Stimulated activated CD8-positive, alpha-beta memory T cell treated with anti-CD3 and anti-CD28 coated beads, Interleukin-4, amount 100 ng/mL, for 24 hours (primary cell): ENCODE measurements at places on chromosomes 5 and 9.

- peak; percentile 41 for DNase-seq
Observed at GRCh38 chr5:160506006-160507004, 84.7 kb downstream of the PTTG1 start.

- DNase-seq, result no peak
Observed at GRCh38 chr5:148011398-148012137, 52.2 kb upstream of the SPINK5 start.

DNA sequence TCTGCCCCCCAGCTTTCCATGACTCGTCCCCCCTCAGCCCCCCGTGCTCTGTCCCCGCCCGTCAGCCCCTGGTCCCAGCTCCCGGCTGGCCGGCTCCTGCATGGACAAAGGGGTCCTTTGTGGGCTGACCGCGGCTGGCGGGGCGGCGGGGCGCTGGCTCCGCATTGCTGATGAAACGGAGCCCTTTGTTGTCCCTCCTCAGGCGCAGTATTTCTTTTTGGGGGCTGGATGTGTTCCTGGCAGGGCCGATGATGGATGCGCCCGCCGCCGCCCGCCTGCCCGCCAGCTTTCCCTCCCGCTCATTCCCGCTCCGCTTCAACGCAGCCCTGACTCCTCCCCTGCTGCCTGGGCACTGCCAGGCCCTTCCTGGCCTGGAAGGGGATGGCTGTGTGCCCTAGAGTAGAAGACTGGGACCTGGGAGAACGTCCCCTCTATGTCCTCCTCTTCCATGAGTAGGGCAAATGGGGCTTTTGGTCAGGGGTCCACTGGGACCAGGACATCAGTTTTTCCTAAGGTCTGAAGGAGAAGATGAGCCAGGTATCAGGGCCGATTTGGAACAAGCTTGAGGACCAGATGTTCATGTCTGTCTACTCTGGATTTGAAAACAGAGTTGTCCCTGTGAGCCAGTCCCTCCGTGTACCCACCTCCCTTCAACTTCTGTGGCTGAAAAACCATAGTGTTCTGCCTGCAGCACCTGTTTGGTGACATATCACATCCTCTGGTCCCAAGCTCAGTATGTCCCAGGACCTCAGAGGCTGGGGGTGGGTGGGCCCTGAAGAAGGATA is 29.0 kb downstream of the CXXC5 start:
- DNase-seq, result no peak

DNA sequence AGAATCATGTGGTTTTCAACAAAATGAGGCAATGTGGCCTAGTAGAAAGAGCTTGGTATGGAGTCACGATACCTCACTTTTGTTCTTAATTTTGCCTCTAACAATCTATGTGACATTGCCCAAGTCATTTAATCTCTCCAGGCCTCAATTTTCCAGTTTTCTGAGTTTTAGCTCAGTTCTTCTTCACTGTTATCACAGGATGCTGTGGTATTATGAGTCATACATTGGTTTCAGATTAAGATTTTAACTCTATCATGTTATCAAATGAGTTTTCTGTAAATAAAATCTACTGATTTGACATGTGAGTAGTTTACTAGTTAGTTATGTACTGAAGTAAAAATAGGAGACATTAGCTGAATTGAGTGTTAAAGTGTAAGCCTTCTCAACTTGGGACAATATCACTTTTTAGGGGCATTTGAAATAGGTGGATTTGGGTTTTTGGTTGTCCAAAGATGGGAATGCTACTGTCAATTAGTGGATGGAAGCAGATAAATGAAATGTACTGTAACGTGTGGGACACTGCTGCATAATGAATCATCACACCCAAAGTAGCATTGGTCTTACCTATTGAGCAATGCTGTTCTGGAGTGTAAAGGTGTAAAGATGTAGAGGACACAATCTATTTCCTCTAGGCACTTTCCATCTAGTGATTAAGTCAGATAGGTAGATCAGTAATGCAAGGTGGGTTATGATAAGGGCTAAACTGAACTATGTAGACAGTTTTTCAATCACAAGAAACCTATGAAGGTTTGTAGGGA is 73.3 kb downstream of the NNT start:
- DNase-seq, result no peak

DNA sequence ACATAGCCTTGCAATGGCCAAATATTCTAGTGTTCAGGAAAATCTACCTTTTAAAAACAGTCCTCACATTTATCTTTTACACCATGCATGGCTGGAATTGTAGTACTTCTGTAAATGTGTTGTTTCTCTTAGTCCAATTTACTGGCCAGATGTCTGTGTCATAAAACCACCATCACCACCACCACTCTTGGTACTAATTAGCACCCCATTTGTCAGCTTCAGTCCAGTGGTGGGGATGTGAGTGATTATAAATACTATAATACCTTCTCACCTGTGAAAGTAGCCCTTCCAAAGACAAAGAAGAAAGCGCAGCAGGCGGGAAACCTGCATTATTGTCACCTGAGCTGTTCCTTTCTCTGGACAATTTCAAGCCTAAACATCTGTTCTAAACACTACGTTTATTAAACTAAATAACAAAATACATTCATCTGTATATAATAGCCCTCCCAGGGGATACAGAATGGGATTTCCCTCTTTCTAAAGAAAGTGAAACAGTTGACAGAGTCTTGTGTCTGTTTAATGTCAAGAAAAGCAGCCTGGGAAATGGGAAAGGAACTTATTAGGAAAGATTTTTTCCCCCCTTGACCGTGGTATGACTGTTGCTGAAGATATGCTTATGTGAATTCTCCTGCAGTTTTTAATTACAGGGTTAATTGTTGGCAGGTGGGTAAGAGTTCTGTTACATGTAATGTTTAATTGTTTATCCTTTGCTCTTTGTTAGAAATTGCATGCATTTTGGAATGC is 144.5 kb upstream of the NUDT12 start:
- no peak for DNase-seq

DNA sequence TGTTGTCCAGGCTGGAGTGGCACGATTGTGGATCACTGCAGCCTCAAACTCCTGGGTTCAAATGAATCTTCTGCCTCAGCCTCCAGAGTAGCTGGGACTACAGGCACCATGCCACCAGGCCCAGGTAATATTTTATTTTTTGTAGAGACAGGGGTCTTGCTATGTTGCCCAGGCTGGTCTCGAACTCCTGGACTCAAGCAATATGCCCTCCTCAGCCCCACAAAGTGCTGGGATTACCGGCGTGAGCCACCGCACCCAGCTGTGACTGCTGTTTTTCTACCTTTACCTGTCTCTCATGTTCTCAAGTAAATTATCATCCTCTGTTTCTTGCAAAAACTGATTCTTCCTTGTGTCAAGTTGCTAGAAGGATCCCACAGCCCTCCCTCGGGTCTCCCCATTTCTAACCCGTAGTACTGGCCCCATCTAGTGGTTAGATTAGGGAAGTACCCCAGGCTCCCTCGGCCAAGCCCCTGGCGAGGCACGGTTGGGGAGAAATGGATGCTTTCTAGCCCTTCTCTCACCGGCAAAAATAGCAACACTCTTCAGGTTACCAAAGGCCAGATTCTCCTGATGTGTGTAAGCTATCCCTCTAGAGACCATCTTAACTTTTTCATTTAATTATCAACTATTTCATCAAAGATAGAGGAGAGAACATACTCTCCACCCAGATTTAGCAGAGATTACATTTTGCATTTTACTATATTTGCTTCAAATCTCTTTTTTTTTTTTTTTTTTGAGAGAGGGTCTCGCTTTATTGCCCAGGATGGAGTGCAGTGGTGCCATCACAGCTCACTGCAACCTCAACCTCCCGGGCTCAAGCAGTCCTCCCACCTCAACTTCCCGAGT is 19.2 kb upstream of the TOR1B start:
- peak; percentile 57 for DNase-seq

DNA sequence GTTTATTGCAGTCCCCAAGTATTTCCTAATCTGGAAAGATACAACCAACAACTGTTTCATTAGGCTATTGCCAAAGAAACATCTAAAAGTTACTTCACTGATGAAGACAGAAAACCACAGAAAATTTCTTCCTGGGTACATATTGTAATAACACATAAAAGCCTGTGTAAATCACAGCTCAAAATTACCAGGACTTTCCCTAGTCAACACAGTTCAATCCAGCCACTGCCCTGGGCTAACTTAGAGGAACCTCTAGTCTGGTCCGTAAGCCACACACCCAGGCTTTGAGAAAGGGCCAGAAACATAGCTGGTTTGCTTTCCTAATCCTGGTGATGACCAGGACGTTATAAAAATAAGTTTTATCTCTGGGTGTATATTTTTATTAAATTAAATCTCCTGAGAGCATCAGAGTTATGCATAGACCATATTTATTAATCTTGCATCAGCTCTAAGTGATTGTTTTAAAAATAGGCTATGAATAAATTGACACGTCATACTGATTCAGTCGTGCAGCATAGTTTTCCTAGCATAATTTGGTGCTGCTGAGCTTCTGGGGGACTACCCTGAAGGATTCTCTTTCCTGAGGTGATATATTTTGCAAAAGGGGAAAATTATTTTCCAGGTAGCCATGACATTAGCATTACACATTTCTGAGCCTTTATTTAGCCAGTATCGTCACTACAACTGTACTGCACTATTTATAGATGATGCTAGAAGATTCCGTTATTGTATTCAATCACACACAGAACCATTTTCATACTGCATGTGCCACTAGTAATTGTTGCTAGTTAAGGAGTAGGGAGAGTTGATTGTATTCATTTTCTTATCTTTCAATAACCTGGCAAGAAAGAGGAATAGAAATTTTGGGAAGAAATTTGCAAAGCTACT is 12.6 kb upstream of the MUSK start:
- no peak for DNase-seq

GRCh38 chr9:16640649-16641048 is 229.8 kb downstream of the BNC2 start:
- no peak for DNase-seq

GRCh38 chr5:173764332-173765028 is 123.7 kb upstream of the CPEB4 start:
- no peak for DNase-seq

GRCh38 chr5:619444-619843 is 7.3 kb downstream of the CEP72 start:
- DNase-seq, result no peak

- DNase-seq, result no peak
Observed at GRCh38 chr5:143749581-143750205, 62.3 kb upstream of the HMHB1 start.

- no peak for DNase-seq
Observed at GRCh38 chr5:142096382-142096781, 12.2 kb upstream of the NDFIP1 start.

GRCh38 chr5:151034422-151035379 is 14.3 kb downstream of the GPX3 start:
- no peak for DNase-seq

- DNase-seq, result no peak
Observed at GRCh38 chr9:77021291-77021894, 1.9 kb downstream of the FOXB2 start.

- DNase-seq, result no peak
Observed at GRCh38 chr5:89309268-89309667, 426.3 kb upstream of the MEF2C start.

GRCh38 chr9:132479733-132480132 is 69.7 kb downstream of the CFAP77 start:
- no peak for DNase-seq

- no peak for DNase-seq
Observed at GRCh38 chr5:135129307-135129706, 95.3 kb upstream of the PITX1 start.

DNA sequence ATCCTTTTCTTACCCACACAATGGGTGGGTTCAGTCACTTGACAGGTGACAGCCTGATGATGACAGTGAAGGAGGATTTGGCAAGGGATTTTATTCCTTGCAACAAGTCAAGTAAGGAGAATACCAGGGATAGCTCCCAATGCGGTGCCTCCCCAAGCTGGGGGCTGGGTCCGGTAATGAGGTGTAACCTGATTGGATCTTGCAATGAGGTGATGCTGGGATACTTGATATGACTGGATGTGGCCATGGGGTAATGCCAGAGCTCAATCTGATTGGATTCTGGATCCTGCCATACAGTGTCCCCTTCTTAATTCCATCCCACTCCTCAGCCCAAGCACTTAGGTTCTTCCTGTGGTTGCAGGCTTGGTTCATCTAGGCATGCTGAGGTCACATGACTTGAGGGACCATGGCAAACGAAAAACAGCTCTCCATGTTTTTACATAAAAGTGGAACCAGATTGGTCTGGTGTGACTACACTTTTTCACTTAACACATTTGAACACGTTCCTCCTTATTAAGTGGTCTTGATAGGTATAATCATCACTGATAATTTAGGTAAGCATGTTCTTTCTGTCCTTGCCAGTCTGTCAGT is 181.1 kb downstream of the PDZD2 start:
- DNase-seq, result no peak

DNA sequence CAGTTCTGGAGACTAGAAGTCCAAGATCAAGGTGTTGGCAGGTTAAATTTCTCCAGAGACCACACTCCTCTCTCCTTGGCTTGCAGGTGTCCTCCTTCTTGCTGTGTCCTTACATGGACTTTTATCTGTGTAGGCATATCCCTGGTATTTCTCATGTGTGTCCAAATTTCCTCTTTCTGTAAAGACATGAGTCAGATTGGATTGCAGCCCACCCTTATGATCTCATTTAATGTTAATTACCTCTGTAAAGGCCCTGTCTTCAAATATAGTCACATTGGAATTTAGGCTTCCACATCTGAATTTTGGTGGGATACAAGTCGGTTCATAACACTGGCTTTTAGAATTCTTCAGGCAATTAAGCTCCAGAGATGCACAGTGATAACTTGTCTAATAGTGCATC is 322.2 kb upstream of the GRIA1 start:
- no peak for DNase-seq

DNA sequence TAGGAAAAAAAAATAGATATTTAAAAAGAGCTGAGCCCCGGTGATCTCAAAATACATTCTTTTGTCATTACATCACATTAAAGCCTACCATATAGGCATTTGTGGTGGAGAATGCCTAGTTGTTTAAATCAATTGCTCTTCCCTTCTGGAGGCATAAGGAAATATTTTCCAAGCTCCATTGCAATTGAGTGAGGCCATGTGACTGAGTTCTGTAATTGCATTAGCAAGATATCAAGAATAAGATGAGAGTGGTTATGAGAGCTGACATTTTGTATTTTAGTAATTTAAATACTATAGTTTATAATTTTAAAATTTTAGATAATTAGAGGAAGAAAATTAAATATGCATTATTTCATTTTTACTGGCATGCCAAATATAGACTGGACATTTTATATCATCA is 1195.9 kb downstream of the DTWD2 start:
- DNase-seq, result no peak

DNA sequence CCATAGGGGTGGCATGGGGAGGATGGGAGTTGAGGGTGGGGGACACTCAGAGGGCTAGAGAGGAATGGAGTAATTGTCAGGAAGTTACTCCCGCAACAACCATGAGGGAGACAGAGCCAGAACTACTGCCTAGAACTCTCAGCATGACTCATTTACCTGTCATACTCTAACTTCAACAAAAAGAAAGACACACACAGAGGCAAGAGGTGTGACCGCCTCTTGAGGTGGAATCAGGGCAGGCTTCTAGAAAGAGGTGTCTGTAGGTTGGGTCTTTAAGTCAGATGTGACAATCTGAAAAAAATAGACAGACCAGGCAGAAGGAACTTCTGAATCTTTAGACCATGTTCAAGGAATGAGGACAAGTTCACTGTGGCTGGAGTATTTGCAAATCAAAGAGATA is 73.4 kb downstream of the GABBR2 start:
- no peak for DNase-seq
